Kidney (tissue), 22 donors: ENCODE measurements at places on chromosomes 11 and 22.
A peak's percentile ranks its signal among the peaks of the same experiment; 100 is the strongest.

- DNase-seq, result no peak
Observed at GRCh38 chr11:58345204-58345603, 13.7 kb downstream of the OR5B17 start.

GRCh38 chr11:89015614-89016013, 50.2 kb downstream of the GRM5 start:
- DNase-seq, result no peak

- DNase-seq, result no peak
Observed at GRCh38 chr11:118917481-118918127, 8.1 kb downstream of the BCL9L start.

GRCh38 chr22:27331526-27332281, 469.9 kb downstream of the MN1 start:
- DNase-seq, result peak; percentile 52

- DNase-seq, result no peak
Observed at GRCh38 chr11:72263361-72263760, 19.4 kb upstream of the PHOX2A start.
